PC-9 (cell line): ENCODE measurements at places on chromosomes 2 and 18. TPM values are rescaled to one million over a fixed set of nuclear protein-coding genes. Genes with fewer than 3 reads are reported as not detected.

The ZNF892 gene
- total RNA-seq = 2.8 and 3.1 TPM in 2 replicates

The KDM3A gene
- total RNA-seq = 31.8 and 39.3 TPM in 2 replicates

The ABCG5 gene
- total RNA-seq = not detected in 2 replicates

The SPATA3 gene
- total RNA-seq = not detected in 2 replicates

The GREB1 gene
- total RNA-seq = 0.20 and 0.37 TPM in 2 replicates

The ALKAL2 gene
- total RNA-seq = not detected in 2 replicates

The UNC80 gene
- not detected in 2 replicates for total RNA-seq

The GRHL1 gene
- total RNA-seq = 8.6 and 10.6 TPM in 2 replicates

The CYRIA gene
- total RNA-seq = 3.9 and 4.0 TPM in 2 replicates

The AQP12B gene
- total RNA-seq = not detected in 2 replicates

The HADHB gene
- 72.7 and 73.1 TPM in 2 replicates for total RNA-seq

The WNT6 gene
- 0.33 and 0.45 TPM in 2 replicates for total RNA-seq

The CGREF1 gene
- total RNA-seq = 0.37 TPM in 1 of 2 replicates, not detected in the other

The MALL gene
- total RNA-seq = 28.1 and 32.4 TPM in 2 replicates

The CXCR4 gene
- total RNA-seq = 0.70 and 1.1 TPM in 2 replicates

The MC5R gene
- total RNA-seq = not detected in 2 replicates

The PLCL1 gene
- total RNA-seq = not detected in 2 replicates

The PDE1A gene
- 0.11 and 0.30 TPM in 2 replicates for total RNA-seq

The PPP4R1 gene
- 157 and 167 TPM in 2 replicates for total RNA-seq

The ELP2 gene
- 54.2 and 68.3 TPM in 2 replicates for total RNA-seq

The LONRF2 gene
- total RNA-seq = not detected in 2 replicates

The CCDC68 gene
- total RNA-seq = 2.7 and 2.9 TPM in 2 replicates

The TMEM178A gene
- 2.8 and 2.9 TPM in 2 replicates for total RNA-seq

The AFF3 gene
- not detected in 2 replicates for total RNA-seq

The ACTR1B gene
- total RNA-seq = 49.9 and 83.5 TPM in 2 replicates

The SRD5A2 gene
- total RNA-seq = not detected in 2 replicates

The NTSR2 gene
- not detected in 2 replicates for total RNA-seq

The C2orf49 gene
- 16.2 and 19.8 TPM in 2 replicates for total RNA-seq

The TANK gene
- 31.3 and 46.1 TPM in 2 replicates for total RNA-seq

The M1AP gene
- 4.5 and 7.7 TPM in 2 replicates for total RNA-seq

The CPSF3 gene
- 52.0 and 61.5 TPM in 2 replicates for total RNA-seq

The COLEC12 gene
- not detected in 2 replicates for total RNA-seq

The CABLES1 gene
- 10.0 and 11.8 TPM in 2 replicates for total RNA-seq

The ERBB4 gene
- total RNA-seq = not detected in 2 replicates
